ENCODE measurements at places on chromosomes 16 and 17.

DNA sequence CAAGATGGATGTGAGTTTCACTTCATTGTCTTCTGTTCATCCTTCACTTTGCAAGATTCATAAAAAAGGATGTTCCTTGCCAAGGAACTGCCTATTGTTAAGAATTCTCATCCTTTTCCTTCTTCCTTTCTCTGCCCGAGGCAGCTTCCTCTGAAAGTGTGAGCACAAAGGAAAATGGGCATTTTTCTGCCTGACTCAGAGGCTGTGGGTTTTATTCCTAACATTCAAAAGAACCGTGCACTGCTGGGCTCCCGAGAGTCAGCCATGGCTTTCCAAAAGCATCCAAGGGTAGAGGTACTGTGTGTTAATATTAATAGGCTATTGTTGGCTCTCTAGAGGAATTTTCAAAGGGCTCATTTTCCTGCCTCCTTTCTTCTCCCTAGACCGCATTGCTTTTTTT, 289.4 kb downstream of the ABCC12 start:
- no peak for DNase-seq

DNA sequence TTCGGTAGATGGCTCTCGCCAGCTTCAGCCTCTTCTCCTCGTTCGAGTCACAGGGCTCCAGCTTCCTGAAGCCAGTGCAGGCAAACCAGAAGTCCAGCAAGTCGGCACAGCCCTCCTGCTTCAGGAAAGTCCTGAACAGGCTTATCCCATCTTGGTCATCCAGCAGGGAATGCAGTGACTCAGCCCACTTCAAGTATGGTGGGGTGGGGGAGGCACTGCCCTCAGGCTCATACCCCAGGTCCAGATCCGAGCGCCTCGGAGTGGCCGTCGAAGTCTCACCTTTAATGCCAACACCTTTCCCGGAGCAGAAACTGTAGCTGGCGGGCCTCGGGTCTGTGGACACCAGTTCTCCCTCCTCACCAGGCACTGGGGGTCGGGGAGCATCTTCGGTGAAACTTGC, 5.9 kb downstream of the AXIN1 start:
- DNase-seq = peak; percentile 55

DNA sequence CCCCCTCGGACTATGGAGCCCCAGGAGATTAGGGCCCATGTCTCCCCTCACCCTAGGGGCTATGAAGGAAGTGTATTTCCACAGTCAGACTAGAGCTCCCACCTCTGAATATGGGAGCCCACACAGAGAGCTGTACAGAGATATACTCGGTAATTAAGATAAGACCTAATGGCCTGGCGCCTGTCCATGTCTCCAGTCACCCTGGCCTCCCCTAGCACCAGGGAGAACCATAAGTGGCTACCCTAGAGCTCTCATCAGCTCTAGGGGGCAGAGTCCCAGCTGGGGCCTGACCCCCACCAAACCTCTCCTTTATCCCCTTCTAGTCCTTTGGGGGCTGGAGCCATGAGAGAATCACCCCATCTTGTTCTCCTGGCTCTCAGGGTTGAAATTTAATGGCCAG, 2.4 kb downstream of the TMEM101 start:
- no peak for DNase-seq

GRCh38 chr17:56653877-56654276, 60.4 kb downstream of the NOG start:
- DNase-seq = peak; percentile 67

DNA sequence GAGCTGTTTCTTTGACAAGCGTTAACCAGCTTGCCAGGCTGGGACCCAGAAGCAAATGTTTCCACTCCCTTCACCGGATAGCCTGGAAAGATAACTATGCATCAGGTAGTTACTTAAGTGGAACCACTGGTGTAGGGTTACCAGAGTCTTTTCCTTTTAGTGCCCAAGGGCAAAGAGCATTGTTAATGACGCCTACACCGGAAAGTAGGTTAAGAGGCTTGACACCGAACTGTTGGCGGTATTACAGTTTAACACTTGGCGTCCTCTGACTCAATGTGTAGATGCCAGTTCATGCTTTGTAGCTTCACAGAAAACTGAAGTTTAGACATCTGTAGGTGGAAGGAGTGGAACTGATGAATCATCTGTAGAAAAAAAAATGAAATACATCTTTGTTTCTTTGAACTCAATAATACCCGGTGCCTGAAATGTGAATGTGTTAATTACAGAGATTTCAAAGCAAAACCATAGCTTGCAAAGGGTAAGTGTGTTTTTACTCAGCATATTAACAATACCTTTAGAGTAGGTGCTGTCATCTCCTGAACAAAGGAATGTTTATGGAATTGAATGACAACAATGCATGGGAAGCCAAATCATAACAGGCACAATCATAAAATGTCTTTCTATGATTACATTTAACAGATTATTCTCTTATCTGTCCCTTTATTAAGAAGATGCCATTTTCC, 426.7 kb upstream of the SALL1 start:
- no peak for DNase-seq

- DNase-seq = no peak
Measured at GRCh38 chr17:21095735-21096134, 31.0 kb upstream of the DHRS7B start.

- DNase-seq = peak; percentile 72
Measured at GRCh38 chr16:29909391-29909790, 9.1 kb downstream of the ASPHD1 start.

GRCh38 chr17:75265614-75266315, 4.1 kb downstream of the MRPS7 start:
- no peak for DNase-seq

- DNase-seq = no peak
Measured at GRCh38 chr17:81866440-81867169, 4.5 kb downstream of the ARHGDIA start.

DNA sequence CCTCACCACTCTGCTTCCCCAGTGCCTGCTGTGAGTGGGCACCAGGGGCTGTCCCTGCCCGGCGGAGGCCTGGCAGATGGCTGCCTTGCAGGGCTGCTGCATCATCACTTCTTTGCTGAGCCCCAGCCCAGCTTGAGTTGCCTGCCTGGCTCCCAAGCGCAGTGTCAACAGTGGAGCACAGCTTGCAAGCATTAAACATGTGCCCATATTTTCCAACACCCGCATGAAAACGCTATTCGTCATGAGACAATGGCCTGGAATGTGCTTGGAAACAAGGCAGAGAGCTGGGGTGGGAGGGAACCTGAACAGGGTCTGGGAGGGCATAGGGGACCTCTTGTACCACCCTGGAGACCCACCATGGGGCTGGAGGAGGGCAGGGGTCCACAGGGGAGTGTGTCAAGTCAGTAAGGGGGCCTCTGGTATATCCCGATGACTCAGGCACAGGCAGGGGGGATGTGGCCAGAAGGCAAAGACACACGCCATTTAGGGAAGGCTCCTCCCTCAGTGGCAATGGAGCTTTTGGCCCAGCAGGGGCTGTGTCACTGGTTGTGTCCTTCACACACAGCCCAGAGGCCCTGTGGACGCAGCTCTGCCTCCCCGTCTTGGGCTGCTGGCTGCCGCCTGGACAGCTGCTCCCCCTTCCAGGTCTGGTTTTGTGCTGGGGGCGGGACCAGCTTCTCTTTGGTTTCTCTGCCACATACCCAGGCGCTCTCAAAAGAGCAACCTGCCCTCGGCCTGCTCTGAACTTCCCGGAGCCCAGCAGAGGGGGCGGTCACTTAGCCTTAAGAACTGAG, 17.4 kb upstream of the MTSS2 start:
- DNase-seq = peak; percentile 97

GRCh38 chr16:52976539-52977167, 76.0 kb downstream of the CHD9NB start:
- peak; percentile 28 for DNase-seq

GRCh38 chr16:79395591-79395990, 204.9 kb downstream of the MAF start:
- DNase-seq = no peak

DNA sequence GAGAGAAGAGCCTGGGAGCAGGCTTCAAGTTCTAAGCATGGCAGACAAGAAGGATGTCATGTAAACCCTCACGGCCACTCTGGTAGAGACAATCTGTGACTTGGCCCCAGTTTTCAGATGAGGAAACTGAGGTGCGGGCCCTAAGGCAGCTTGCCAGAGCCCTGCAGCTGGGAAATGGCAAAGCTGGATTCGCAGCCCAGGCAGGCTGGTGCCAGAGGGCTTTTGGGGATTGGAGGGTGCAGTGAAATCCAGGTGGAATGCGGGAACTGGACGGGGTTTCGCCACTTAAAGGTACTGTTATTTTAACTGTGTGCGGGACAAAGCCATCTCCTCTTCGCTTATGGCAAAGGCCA, 477 bp upstream of the OSGIN1 start:
- no peak for DNase-seq

DNA sequence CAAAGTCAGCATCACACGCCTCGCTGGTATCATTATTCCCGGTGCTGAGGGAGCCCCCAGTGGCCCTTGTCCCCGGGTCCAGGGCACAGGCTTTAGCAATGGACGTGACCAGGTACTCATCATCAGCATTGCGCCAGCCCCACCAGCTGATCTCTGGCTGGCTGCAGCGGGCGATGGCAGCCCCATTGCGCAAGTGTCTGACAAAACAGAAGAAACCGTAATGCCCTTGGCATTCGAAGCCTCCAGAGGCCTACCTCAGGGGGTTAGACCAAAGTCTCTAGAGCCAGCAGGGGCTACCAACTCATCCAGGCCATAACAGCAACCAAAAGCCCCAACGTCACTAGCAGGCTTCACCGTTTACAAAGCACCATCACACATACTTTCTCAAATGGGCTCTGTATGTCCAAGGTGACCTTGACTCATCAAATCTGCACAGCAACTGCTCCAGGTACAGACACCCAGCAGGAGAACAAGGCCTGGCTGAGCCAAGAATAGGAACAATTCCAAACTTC, 7.3 kb downstream of the MTMR4 start:
- DNase-seq = no peak

DNA sequence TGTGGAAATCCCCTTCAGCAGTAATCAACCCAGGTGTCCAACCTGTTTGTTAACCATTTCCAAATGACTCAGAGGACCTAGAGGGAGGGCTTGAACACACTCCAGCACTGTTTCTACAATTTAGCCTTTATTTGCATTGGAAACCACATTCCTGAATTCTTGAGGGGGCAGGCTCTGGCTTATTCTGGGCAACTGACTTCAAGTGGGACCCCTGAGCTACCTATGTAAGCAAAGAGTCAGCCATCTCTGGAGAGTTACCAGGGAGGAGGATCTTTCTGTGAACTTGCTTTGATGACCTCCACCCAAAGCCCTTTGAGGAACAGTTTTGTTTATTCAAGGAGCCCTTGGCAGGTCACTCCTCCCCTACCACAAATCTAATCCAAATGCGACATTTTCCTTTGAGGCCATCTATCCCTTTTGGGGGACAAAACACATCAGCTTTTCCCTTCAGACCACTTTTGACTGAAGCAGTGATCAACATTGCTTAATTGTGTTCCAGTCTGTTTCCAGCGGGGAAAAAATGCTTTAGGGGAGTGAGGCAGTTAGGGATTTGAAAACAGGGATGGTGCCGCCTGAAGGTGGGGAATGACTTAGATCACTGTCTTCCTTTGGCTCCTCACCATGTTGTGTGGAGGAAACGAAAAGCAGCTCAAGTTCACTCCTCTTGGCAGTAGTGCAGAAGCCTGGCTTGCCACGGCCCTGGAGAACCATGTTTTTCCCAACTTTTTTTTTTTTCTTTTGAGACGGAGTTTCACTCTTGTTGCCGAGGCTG, 46.2 kb downstream of the TUBD1 start:
- DNase-seq = peak; percentile 85

GRCh38 chr17:80317706-80317980, 57.0 kb downstream of the RNF213 start:
- no peak for DNase-seq

GRCh38 chr16:69314534-69314933, 3.4 kb downstream of the VPS4A start:
- DNase-seq = no peak

- DNase-seq = peak; percentile 69
Measured at GRCh38 chr17:64174686-64175456, 44.9 kb upstream of the ERN1 start.

GRCh38 chr16:4263504-4264436, 9.1 kb downstream of the TFAP4 start:
- peak; percentile 95 for DNase-seq

DNA sequence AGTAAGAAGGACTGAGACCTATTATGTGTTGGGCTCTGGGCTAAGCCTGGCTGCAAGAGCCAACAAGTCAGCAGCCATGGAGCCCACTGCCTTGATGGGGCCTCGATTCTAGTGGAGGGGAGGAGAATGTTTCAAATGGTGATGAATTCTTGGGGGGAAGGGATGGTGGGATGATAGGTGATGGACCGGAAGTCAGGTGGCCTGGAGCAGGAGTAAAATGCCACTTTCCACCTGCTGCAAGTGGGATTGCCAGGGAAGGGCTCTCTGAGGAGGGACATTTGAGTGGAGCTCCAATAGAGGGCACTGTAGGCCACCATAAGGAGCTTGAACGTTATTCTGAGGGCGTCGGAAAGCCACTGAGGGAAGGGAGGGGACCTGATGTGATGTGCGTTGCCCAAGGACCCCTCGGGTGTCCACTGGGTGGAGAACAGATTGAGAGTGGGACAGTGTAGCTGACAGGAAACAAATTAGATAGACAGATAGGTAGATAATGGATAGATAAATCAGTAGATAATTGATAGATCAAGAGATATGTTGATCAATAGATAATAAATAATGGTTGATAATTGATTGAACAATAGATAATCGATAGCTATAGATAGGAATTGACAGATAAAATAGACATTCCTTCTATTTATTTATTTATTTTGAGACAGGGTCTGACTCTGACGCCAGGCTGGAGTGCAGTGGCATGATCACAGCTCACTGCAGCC, 18.2 kb upstream of the NXPH3 start:
- DNase-seq = peak; percentile 63

GRCh38 chr16:20944861-20945574, 44.4 kb downstream of the LYRM1 start:
- peak; percentile 59 for DNase-seq

DNA sequence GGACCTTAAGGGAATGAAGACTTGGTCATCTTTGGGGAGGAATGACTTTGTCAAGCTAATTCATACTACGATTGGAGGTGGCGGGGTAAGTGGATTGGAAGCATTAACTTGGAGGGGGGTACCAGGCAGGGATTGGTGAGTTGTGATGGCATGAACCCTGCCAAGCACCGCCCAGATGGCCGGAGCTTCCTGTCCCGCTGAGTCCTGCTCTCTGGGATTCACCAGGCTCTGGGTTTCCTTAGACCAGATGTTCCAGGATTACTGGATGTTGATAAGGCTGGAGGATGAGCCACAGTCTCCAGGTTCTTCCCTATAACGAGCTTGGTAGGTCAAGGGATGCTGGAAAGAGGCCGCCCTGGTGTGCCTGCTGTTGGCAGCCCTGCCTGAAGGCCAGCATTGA, 154.9 kb downstream of the SDK2 start:
- DNase-seq = no peak

DNA sequence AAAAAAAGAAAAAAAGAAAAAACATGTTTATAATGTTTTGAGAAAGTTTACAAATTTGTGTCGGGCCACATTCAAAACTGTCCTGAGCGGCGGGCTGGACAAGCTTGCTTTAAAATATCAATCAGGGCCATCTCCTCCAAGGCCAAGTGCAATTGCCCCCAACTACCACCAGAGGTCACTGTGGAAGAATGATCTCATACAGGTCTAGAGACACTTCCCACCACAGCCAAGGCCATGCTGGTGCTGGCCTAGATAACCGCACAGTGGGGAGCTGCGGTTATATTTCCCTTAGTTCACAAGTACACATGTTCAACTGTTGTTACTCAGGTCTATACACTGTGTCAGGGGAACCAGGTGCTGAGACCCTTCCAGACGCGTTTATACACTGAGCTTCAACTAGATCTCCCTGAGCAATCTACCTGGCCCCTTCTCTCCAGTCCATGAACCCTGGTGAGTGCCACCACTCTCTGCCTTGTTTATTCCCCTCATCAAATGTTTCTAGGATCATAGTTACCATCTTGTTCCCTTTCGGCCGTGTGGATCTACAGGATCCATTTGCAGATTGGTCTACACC, 83.8 kb upstream of the CCL2 start:
- DNase-seq = peak; percentile 66

- DNase-seq = no peak
Measured at GRCh38 chr17:83082424-83082823, 3.0 kb downstream of the METRNL start.

Measured in EH (cell line).